ENCODE measurements at places on chromosomes 11 and 22.

GRCh38 chr11:11937433-11937832, 71.0 kb downstream of the DKK3 start:
- DNase-seq = no peak

DNA sequence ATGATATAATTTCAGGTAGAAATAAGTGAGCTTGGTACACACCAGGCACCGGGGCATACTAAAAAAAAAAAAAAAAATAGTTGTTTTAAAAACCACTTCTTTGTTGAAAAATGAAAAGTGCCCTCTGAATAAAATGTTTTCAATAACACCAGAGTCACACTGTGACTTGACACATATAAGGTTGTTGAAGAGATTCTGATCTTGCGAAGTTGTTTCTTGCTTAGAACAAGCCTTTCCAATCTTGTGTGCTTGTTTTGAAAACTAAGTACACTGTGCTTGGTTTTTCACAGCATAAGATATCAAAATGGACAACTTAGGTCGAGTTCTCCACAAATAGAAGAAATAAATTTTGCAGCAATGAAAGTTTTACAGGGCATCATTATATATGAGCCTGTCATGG, 17.0 kb downstream of the PDGFD start:
- no peak for DNase-seq

- DNase-seq = no peak
Measured at GRCh38 chr11:43969543-43969942, 27.1 kb downstream of the C11orf96 start.

GRCh38 chr11:87144252-87144651, 106.5 kb downstream of the TMEM135 start:
- no peak for DNase-seq

- DNase-seq = no peak
Measured at GRCh38 chr11:75513250-75513649, 12.5 kb downstream of the GDPD5 start.

GRCh38 chr11:118012083-118012669, 26.0 kb downstream of the IL10RA start:
- DNase-seq = no peak

DNA sequence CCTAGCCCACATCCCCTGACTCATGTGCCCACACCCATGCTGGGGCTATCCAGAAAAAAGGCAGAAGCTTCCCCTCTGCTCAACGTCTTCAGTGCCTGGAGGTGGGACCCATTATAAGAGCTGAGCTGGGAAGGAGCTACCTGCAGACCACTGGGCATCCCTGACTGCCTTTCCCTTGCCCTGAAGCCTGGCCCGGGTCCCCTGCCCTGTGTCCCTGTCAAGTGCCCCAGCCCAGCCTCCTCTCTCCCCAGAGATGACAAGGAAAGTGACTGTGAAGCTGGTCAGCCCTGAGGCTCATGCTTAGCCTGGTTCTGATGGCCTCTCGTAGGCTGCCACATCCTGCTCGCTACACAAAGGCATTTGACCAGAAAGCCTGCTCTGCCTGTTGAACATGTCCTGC, 140.4 kb downstream of the PARVA start:
- no peak for DNase-seq

- no peak for DNase-seq
Measured at GRCh38 chr22:41216984-41217383, 11.9 kb downstream of the L3MBTL2 start.

DNA sequence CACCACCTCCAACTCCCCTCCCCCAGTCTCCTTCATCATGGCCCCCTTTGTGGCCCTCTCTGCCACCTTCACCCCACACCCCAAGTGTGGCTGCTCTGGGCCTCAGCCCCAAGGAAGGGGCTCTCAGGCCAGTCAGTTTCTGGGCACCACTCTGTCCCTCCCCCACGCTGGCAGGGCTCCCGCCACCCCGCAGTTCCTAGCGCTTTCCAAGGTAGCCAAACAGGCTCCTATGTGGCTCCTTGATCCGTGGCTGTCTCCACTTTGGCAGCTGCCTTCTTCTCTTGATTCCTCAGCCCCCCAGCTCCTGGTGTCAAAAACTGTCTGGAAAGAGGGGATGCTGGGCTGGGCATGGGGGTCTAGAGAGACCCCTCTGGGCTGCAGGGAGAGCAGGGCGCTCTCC, 10.4 kb upstream of the CACNA1I start:
- no peak for DNase-seq

DNA sequence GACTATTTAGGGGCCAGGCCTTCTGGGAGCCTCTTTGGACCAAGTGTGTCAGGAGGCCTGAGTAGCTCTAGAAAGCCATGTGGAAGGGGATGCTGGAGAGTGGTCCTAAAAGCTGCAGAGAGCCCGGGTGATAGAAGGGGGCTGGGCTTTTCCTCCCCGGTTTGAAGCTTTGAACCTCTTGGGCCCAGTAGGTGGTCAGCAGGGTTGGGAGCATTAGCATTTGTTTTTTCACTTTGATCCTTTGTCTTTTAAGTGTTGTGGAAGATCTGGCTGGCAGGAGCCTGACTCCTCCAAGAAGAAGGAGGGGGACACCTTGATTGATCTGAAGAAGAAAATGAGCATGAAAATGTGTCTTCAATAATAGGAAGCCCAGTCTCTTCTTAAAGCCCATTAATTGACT, 596.6 kb downstream of the INSC start:
- no peak for DNase-seq

- DNase-seq = no peak
Measured at GRCh38 chr22:29707010-29707409, 12.8 kb upstream of the CABP7 start.

GRCh38 chr11:121154486-121155314, 53.7 kb downstream of the TECTA start:
- no peak for DNase-seq

GRCh38 chr11:70242885-70243284, 27.6 kb upstream of the PPFIA1 start:
- DNase-seq = no peak

DNA sequence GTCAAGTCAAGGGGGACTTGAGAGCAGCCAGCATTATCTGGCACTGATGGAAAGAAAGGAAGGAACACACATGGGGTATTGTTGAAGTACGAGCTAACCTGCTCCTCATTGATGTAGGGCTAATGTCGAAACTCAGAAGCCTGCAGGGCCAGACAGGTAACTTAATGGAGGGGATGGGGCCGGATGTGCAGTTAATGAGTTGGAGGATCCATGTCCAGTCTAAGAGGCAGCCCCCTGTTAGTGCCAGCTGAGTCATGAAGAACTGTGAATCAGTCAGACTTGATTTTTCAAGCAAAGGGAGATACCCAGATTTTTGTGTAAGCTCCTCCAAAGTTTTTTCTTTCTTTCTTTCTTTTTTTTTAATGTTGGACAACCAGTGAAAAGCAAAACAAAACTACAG, 65.6 kb downstream of the CECR2 start:
- no peak for DNase-seq

DNA sequence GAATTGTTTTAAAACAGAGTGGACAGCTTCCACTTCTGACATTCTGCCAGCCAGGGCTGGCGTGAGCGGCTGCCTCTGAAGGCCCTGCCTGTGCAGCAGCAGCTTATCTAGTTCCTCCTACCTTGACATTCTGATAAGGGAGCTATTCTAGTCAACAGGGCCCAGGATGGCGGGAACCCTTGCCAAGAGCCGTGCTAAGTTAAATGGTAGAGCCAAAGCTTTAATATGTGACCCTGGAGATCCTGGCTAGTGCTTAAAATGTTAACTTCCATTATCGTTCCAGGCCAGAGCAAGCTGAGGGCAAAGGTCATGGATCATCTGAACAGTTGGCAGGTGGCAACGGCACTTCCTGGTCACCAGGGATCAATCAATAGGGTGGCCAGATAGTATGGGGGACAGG, 3.5 kb downstream of the KCNJ5 start:
- DNase-seq = no peak

GRCh38 chr11:14381968-14382367, 23.0 kb upstream of the RRAS2 start:
- DNase-seq = no peak

DNA sequence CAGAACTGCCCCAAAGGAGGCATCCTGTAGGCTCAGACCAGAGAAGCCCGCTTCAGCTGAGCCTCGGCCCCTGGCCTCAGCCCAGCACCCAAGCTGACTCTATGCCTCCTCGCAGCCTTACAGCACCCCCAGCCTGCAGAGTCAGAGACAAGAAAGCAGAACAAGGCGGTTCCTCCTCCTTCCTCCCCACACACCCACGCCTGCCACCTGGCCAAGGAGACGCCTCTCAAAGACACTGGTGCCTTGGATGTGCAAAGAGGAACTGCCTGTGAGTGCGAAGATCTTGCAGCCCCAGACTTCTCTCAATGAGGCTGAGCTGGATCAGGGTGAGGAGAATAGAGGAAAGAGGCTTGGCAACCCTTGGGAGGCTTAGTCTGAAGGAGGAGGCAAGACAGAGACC, 60.2 kb downstream of the PDE2A start:
- no peak for DNase-seq

DNA sequence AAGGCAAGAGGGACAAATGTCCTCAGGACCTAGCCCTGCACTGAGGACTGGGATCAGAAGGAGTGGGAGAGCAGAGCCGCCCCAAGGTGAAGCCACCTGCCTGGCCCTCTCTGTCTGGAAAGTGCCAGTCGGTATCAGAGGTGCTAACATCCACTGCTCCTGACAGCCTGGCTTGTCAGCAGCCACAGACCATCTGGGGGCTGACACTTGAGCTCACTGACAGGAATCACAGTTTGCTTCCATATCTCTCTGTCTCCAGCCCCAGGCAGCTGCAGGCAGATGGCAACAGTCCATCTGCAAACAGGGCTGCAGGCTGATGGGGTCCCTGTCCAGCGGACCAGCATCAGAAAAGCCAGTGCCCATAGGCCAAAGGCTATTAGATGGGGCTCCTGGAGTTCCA, 5.5 kb downstream of the OPCML start:
- DNase-seq = no peak

DNA sequence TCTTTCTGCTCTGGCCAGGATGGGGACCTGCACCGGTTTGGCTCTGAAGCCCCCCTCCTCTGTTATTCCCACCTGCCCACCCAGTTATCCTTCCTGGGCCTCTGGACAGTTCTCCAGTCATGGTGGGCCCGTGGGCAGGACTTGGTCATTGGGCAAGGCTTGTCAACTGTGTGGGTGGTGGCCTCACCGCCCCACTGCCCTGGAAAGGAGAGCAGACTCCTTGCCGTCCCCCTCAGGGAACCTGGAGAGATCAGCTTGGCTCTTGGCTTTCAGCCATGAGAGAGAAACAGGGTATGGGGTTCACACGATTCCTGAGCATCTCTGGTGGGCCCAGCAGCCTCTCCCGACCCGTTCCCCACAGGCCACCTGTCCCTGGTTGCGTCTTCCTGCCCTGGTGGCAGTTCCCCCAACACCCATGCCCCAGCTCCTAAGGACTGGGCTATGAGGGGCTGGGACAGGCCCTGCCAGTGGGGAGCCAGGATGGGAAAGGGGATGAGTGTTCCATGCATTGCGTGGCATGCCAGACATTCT, 92.3 kb downstream of the MORC2 start:
- DNase-seq = no peak

GRCh38 chr11:5548440-5548839, at the start of gene OR52H1:
Gene OR52H1, minus strand, starts transcription at chr11:5548540. Its CDS starts 3,035 bp downstream, at chr11:5545505.
- DNase-seq = no peak

- DNase-seq = no peak
Measured at GRCh38 chr11:98180511-98180910, 840.2 kb upstream of the CNTN5 start.

DNA sequence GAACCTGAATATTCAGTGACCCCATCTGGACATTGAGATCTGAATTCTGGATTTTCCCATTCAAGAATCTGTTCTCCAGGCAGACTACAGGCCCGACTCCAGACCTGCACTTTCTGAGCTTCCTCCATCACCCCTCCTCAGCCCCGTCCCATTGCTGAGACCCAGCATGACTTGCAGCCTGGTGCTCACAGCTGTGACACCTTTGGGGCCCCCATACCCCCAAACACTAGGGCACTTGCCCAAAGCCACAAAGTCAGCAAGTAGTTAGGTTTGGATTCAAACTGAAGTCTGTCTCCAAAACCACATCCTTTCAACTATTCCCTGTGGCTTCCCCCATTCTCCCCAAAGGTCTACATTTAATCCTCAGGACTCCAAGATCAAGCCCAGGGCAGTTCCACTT, 128.2 kb upstream of the ZBED5 start:
- no peak for DNase-seq

- DNase-seq = no peak
Measured at GRCh38 chr11:61309739-61310138, 14.6 kb upstream of the VWCE start.

- DNase-seq = no peak
Measured at GRCh38 chr22:44256556-44257485, 55.9 kb downstream of the SHISAL1 start.

GRCh38 chr11:10818594-10818993, 9.9 kb upstream of the EIF4G2 start:
- no peak for DNase-seq

GRCh38 chr22:31210556-31211421, 1.3 kb upstream of the LIMK2 start:
- DNase-seq = peak; percentile 34

GRCh38 chr11:31323145-31323544, 46.4 kb downstream of the DCDC1 start:
- no peak for DNase-seq

GRCh38 chr11:46493791-46494190, 100.0 kb downstream of the AMBRA1 start:
- DNase-seq = no peak

GRCh38 chr11:14643697-14644225, at the start of gene PDE3B:
Gene PDE3B, plus strand, starts transcription at chr11:14643804. Its CDS starts 272 bp downstream, at chr11:14644076.
- peak; percentile 82 for DNase-seq

GRCh38 chr22:48902001-48902869, 925.4 kb downstream of the BRD1 start:
- DNase-seq = no peak

DNA sequence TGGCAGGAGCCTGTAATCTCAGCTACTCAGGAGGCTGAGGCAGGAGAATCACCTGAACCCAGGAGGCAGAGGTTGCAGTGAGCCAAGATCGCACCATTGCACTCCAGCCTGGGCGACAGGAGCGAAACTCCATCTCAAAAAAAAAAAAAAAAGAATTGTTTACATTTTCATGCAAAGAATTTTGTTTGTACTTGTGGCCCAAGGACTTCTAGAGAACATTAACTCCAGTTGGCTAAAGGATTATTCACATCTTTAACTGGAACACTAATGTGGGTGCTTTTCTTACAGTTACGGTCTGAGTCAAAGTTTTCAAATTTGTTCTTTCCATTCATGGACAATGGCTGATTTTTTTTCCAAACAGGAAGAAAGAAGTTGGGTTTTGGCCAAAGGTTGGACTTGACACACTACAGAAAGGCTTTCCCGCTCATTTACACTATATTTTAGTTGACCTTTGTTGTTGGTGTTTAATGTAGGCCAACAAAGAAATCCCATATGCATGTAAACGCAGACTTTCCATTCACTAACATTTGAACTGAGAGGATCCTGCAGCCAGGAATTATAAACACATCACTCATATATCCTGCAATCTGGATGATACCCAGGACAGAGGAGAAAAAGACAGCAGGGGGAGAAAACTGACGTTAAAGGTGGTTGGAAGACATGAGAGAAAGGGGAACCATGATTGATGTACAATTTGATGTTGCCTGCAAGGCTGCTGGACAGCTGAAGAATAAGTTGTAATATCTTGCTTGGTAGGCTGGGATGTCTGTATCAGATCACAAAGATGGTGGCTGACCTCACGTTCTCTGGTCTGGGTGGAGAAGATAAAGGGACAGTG, 13.1 kb downstream of the POU2AF1 start:
- DNase-seq = no peak

- peak; percentile 87 for DNase-seq
Measured at GRCh38 chr11:66045177-66045639, 3.8 kb downstream of the GAL3ST3 start.

- no peak for DNase-seq
Measured at GRCh38 chr11:12567746-12568460, 106.3 kb upstream of the TEAD1 start.

All from activated CD4-positive, alpha-beta T cell treated with anti-CD3 and anti-CD28 coated beads, Interleukin-2, amount 10 ng/mL, durations not matched to agents 7 days and 5 days (primary cell).